ENCODE measurements at places on chromosomes 3 and 15. TPM values are rescaled to one million over a fixed set of nuclear protein-coding genes. Genes with fewer than 3 reads are reported as not detected.

Gene CHRM5
- total RNA-seq: not detected

Gene CLEC3B
- total RNA-seq: 80.8 TPM

Gene ADCY5
- 249 TPM for total RNA-seq

Gene FANCI
- 2.7 TPM for total RNA-seq

Gene FOXL2NB
- not detected for total RNA-seq

Gene KY
- total RNA-seq: 12.1 TPM

Gene TMOD2
- total RNA-seq: 5.1 TPM

Gene HIGD2B
- total RNA-seq: not detected

DNA sequence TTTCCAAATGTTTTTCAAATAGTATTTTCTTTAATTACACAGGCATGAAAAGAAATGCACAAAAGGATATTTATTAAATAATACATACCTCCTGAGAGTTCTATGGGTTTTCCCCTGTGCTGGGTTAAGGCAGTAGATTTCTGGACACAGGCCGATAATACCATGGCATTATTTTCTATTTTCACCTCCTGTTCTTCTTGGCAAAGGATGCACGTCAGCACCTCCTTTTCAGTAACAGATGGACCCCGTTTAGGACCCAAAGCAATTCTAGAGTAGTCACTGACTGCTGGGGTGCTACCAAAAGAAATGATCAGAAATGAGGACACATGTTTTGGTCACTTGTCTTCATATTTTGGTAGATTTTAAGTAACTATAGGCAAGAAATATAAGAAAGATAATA is 86.4 kb upstream of the TTBK2 start:
- no peaks in the 10 kb centered on the region for H3K27me3 ChIP-seq
- H3K36me3 ChIP-seq: peaks cover 75% of the 10 kb centered on the region
- H3K27ac ChIP-seq: no peak overlapping the region
- DNase-seq: no peak
- no peak overlapping the region for H3K4me3 ChIP-seq

- DNase-seq: no peak
- peaks cover 52% of the 10 kb centered on the region for H3K4me1 ChIP-seq
- no peak overlapping the region for H3K4me3 ChIP-seq
These were observed 128.8 kb downstream of the PLCL2 start for GRCh38 chr3:17013571-17013970.

- H3K27ac ChIP-seq: no peak overlapping the region
- H3K27me3 ChIP-seq: no peaks in the 10 kb centered on the region
- no peak for DNase-seq
- H3K4me3 ChIP-seq: no peak overlapping the region
These were observed 86.9 kb downstream of the DCLK3 start for GRCh38 chr3:36677331-36678007.

GRCh38 chr3:58962040-58962651 is 87.7 kb downstream of the CFAP20DC start:
- H3K4me3 ChIP-seq: no peak overlapping the region
- no peak for DNase-seq
- no peak overlapping the region for H3K27ac ChIP-seq
- H3K4me1 ChIP-seq: no peaks in the 10 kb centered on the region
- H3K27me3 ChIP-seq: no peaks in the 10 kb centered on the region
- H3K36me3 ChIP-seq: no peaks in the 10 kb centered on the region

DNA sequence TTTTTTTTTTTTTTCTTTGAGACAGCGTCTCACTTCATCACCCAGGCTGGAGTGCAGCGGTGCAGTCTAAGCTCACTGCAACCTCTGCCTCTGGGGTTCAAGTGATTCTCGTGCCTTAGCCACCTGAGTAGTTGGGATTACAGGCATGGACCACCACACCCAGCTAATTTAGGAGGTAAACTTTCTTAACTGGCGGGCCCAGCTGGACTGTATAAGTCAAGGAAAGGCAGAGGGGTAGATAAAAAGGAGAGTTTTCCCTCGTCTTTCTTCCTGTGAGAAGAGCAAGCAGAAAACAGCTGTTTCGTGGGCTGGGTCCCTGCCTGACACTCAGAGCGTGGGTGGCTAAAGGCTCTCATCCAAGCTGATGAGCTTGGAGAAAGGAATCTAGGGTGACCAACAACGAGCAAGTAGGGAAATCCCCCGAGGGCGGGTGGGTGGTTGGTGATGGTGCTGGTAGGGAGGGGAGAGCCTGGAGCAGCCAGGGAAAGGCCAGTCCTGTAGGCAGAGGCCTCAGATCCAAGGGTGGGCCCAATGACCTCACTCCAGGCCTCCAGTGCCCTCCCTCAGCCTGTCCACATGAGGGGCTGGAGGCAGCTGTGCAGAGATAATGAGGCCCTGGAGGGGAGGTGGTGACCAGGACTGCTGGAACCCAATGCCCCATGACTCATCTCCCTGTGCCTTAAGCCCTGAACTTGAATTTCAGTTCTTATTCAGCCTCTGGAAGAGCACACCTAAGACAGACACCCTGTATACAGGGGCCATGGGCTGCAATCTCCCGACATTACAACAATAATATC is 43.1 kb upstream of the LIMD1 start:
- no peak overlapping the region for H3K4me3 ChIP-seq
- no peaks in the 10 kb centered on the region for H3K27me3 ChIP-seq
- H3K36me3 ChIP-seq: peaks cover 7% of the 10 kb centered on the region
- peak; percentile 80 for DNase-seq

DNA sequence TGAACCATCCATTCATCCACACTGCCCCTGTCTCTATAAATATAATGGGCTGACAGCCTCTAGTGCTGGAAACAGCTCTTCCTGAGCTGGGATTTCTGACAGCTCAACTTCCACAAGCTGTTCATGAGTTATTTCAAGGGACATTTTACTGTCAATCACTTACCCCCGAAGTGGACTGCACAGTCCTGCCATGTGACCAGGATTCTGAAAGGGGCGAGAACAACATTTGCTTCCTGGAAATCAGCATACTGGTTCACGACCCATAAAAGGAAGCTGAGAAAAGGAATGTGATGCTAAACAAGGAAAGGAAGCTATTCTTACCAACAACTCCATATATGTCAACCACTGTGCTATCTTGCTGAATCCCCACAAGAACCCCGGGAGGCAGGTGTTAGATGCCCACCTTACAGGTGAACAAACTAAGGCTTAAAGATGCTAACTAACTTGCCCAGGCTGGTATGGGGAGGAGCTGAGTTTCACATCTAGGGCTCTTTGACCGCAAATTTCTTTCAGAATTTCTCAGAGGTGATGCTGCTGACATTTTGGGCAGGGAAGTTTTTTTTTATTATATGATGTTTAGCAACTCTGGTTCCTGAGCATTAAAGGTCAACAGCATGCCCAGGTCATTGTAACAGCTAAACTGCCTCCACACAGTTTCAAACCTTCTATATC is 16.5 kb upstream of the REC114 start:
- no peak overlapping the region for H3K4me3 ChIP-seq
- no peaks in the 10 kb centered on the region for H3K4me1 ChIP-seq
- no peaks in the 10 kb centered on the region for H3K36me3 ChIP-seq
- no peak overlapping the region for H3K27ac ChIP-seq
- DNase-seq: no peak

DNA sequence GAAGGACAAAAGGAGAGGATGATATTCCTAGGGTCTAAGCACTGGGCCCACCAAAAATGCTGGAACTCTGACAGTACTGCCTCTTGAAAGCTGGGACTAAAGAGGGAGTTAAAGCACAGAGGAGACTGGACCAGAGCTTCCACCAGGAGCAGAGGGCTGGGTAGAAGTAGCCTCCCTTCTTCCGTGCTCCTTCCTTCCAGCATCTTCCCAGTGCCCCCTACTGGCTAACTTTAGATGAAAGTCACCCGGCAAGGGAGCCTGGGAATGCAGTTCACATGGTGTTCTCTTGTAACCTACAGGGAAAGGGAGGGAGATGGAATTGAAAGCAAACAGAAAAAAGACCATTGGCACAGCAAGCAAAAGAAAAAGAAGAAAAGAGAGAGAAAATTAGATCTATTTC is 106.1 kb upstream of the COL8A1 start:
- no peak overlapping the region for H3K27ac ChIP-seq
- H3K36me3 ChIP-seq: no peaks in the 10 kb centered on the region
- DNase-seq: no peak
- H3K4me1 ChIP-seq: peaks cover 3% of the 10 kb centered on the region
- no peak overlapping the region for H3K4me3 ChIP-seq

- no peaks in the 10 kb centered on the region for H3K36me3 ChIP-seq
- DNase-seq: no peak
- no peak overlapping the region for H3K27ac ChIP-seq
- no peak overlapping the region for H3K4me3 ChIP-seq
- no peaks in the 10 kb centered on the region for H3K27me3 ChIP-seq
These were observed 53.1 kb downstream of the CLDN1 start for GRCh38 chr3:190269101-190269500.

GRCh38 chr3:71786551-71786950 is 1.6 kb upstream of the PROK2 start:
- H3K27ac ChIP-seq: no peak overlapping the region
- H3K36me3 ChIP-seq: no peaks in the 10 kb centered on the region
- H3K27me3 ChIP-seq: peaks cover 92% of the 10 kb centered on the region
- H3K4me1 ChIP-seq: peaks cover 16% of the 10 kb centered on the region
- DNase-seq: no peak
- no peak overlapping the region for H3K4me3 ChIP-seq

GRCh38 chr3:99659951-99660350 is 21.6 kb downstream of the COL8A1 start:
- H3K36me3 ChIP-seq: no peaks in the 10 kb centered on the region
- no peak overlapping the region for H3K4me3 ChIP-seq
- H3K27ac ChIP-seq: peak overlapping the region; percentile 35
- H3K27me3 ChIP-seq: no peaks in the 10 kb centered on the region
- DNase-seq: no peak
- H3K4me1 ChIP-seq: peaks cover 19% of the 10 kb centered on the region

DNA sequence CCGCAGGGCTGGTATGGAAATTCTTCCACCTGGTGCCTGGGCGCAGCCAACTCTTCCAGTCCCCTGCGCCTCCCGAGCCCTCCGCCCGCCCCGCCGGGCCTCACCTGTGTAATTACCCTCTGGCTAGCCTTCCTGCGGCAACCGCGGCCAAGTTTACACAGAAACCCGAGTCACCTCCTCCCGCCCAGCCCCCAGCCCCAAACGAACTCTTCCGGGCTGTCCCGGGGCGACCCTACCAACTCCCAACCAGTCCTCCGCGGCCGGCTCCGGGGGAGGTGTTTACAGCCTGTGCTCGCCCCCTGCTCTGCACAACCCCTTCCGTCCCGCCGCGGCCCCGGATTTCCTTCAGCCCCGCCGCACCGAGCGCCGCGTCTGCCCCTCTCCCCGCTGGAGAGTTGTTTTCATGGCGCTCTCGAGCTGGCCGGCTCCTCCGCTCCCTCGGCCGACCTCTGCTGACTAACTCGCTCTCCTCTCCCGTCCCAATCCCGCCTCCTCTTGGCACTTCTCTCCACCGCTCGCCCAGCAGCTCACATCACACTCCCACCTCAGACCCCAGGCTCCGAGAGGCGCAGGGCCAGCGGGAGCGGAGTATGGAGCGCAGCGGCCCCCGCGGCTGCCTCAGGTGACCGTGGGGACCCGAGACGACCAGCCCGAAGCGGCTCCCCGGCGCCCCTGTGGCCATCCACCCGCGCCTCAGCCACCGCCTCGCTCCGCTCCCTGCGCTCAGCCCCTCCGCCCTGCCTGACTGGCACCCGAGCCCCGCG is 538 bp downstream of the ATOSA start:
- peaks cover 69% of the 10 kb centered on the region for H3K4me1 ChIP-seq
- peaks cover 31% of the 10 kb centered on the region for H3K36me3 ChIP-seq
- DNase-seq: peak; percentile 65
- H3K4me3 ChIP-seq: peak overlapping the region; percentile 96
- H3K27ac ChIP-seq: peak overlapping the region; percentile 98
- no peaks in the 10 kb centered on the region for H3K27me3 ChIP-seq

DNA sequence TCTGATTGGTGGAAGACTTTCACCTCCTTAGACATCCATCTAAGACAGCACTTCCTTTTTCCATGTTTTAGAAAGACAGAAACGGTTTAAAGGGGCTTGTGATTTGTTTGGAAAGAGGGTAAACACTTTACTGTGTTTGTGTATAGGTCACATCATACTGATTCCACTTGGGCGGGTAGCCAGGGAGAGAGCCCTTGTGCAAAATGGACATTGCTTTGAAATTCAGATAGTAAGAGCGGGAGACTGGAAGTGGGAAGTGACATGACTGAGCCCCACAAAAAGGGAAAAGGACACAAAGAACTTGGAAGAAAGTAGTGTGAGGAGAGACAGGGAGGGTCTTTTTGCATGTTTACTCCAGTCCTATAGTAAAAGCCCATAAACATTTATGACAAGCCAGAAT is 195.6 kb upstream of the CNTN4 start:
- H3K27me3 ChIP-seq: no peaks in the 10 kb centered on the region
- H3K4me1 ChIP-seq: no peaks in the 10 kb centered on the region
- DNase-seq: no peak
- no peak overlapping the region for H3K27ac ChIP-seq

DNA sequence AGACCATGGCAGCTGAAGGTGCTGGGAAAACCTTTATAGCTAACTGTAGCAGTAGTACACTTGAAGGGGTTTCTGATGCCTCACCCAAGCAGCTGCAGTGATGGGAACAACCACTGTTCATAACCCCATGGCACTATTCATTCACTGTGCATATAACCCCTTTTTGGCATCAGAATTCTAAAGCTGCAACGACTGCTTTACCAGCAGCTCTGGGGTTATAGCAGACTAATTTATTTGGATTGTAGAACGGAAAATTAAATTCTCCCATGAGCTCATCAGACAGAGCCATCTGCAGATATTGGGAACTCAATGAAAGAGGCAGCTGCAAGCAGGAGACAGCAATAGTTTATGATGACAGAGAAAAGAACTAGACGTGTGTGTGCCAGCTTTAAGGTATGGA is 28.6 kb downstream of the TFDP2 start:
- H3K4me1 ChIP-seq: no peaks in the 10 kb centered on the region
- H3K27ac ChIP-seq: no peak overlapping the region
- H3K27me3 ChIP-seq: no peaks in the 10 kb centered on the region
- no peaks in the 10 kb centered on the region for H3K36me3 ChIP-seq

- H3K4me1 ChIP-seq: peaks cover 7% of the 10 kb centered on the region
- H3K27ac ChIP-seq: no peak overlapping the region
- H3K27me3 ChIP-seq: no peaks in the 10 kb centered on the region
- no peak overlapping the region for H3K4me3 ChIP-seq
- DNase-seq: no peak
These were observed 50.8 kb downstream of the PLOD2 start for GRCh38 chr3:146110161-146110560.

GRCh38 chr3:148642616-148643015 is 55.1 kb upstream of the AGTR1 start:
- no peaks in the 10 kb centered on the region for H3K4me1 ChIP-seq
- peak overlapping the region; percentile 72 for H3K27ac ChIP-seq
- H3K36me3 ChIP-seq: no peaks in the 10 kb centered on the region

GRCh38 chr15:96412906-96413231 is 82.4 kb downstream of the NR2F2 start:
- H3K27me3 ChIP-seq: peaks cover 100% of the 10 kb centered on the region
- no peak overlapping the region for H3K4me3 ChIP-seq
- no peaks in the 10 kb centered on the region for H3K36me3 ChIP-seq

DNA sequence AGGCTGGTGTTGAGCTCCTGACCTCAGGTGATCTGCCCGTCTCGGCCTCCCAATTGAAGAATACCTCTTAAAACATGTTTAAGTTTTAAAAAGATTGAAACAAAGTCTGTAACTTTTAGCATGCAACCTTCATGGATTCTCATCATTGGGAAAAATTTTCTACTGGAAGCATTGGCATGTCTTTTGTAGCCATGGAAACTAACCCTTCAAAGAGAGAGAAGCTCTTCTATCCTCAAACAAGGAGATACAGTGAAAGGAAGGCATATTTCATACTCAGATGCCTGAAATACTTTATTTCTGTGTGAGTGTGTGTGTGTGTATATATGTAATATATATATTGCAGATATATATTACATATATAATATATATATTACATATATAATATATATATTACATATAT is 154.9 kb downstream of the CHDH start:
- H3K36me3 ChIP-seq: no peaks in the 10 kb centered on the region
- H3K4me1 ChIP-seq: no peaks in the 10 kb centered on the region
- H3K4me3 ChIP-seq: no peak overlapping the region
- H3K27me3 ChIP-seq: peaks cover 17% of the 10 kb centered on the region
- no peak for DNase-seq

All from left ventricle myocardium inferior (tissue), 1 donor.